ENCODE measurements at places on chromosomes 7 and 10.

GRCh38 chr7:6516387-6516983 is 34.8 kb downstream of the GRID2IP start:
- peak; percentile 80 for DNase-seq

DNA sequence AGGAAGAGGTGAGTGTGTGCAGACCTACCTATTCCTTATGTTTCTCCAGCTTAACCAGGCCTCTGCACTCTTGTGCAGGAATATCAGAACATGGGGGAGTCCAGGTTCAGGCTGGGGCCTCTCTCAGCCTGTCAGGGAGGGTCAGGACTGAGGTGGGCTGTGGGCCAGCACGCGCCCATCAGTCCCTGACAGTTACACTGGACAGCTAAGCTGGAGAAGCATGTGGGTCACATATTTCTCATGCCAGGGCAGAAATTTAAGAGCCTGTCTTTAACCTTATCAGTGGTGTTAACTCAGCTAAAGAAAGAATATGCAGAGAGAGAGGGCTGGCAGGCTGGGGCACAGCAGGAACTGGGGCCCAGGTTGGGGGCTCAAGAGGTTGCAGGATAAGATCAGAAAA is 8.7 kb upstream of the POLD2 start:
- DNase-seq, result no peak

- no peak for DNase-seq
Measured at GRCh38 chr7:158482480-158482879, 105.1 kb downstream of the PTPRN2 start.

DNA sequence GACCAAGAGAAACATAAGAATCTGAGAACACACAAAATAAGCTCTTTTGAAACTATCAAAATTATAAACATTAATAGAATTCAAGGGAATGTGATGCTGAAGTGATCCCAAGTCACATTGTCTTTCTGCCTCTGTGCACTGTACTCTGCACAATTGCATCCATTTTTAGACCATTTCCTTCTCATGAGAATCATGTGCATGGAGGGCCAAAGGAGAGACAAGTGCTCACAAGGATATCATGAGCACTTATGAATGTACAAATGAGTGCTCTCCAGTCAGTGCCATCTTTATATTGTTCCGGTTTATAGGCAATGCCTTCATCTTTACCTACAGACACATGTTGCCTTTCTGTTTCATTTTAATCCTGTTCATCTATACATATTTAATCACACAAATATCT is 36.9 kb downstream of the MET start:
- DNase-seq, result no peak

DNA sequence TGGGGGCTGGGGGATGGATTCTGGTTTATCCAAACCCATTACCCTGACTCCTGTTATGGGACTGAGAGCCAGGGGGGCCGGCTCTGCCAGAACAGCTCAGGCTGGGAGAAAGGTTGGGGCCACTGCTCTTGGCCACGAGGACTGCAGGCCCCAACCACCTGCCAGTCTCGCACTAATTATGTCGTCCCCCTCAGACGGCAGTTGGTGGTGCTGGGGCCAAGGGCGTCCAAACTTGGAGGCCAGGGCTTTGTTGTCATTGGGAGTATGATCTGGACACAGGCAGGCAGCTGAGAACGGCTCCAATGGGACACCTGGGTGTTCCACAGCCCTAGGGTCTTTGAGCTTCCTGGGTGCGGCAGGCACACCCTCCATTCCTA is 34.7 kb downstream of the DRGX start:
- DNase-seq, result no peak

DNA sequence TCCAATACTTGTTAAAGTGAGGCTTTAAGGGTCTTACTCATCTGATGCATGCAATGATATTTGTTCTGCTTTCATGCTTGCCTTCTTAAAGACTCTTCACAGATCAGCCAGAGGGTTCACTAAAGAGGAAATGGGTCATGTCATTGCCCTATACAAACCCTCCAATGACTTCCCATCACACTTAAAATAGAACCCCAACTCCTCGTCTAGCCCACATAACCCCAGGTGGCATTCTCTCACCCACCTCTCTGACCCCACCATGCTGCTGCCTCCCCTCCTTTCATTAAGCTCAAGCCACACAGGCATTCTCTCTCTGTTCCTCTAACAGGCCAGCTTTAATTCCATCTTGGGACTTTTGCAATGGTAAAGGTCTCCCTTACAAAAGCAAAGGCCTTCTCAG is 253.6 kb downstream of the GRID1 start:
- DNase-seq, result no peak

- DNase-seq, result peak; percentile 82
Measured at GRCh38 chr7:142782922-142783900, 12.4 kb downstream of the PRSS2 start.

GRCh38 chr7:6385110-6385781 is 62.5 kb downstream of the DAGLB start:
- no peak for DNase-seq

DNA sequence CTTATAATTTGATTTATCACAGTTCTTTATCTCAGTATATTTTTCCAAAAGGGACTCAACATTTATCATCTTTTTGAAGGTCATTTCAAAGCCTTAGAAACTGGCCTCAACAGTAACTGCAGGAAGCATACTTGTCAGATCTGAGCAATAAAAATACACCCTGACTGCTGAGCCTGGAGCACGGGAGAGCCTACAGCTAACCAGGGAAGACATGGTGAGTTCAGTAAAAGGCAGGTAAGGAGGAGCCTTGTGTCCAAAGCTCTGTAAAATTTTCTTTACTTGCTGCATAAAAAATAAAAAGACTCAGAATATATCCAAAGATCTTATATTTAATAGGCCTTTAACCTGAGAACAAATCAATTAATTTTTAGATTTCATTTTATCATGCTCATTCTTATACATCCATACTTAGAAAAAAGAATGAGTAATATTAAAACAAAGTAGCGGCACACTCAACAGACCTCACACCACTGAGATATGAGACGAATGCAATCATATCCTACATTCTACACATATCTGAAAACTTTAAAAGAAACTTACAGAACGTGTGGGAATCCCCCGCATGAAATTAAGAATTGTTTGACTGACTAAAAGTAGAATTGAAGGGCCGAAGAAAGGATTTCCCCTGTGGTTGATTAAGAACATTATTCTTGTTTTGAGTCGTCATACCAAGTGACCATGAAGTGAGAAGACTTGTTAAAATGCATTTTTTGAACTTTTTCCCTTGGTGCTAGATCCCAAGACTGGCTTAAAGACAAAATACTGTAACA is 296.4 kb upstream of the MKLN1 start:
- DNase-seq, result no peak

GRCh38 chr7:2971914-2972834 is 71.5 kb downstream of the CARD11 start:
- DNase-seq, result no peak

- DNase-seq, result no peak
Measured at GRCh38 chr10:126702181-126702580, 31.7 kb upstream of the C10orf90 start.

DNA sequence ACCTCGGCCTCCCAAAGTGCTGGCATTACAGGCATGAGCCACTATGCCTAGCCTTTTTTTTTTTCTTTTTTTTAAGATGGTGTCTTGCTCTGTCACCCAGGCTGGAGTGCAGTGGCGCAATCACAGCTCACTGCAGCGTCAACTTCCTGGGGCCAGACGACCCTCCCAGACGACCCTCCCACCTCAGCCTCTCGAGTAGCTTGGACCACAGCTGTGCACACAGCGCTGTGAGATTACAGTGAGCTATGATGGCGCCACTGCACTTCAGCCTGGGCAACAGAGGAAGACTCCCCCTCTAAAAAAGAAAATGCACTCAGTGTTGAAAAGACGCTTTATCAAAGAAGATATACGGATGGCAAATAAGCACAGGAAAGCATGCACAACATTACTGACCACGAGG is 16.5 kb upstream of the WIPI2 start:
- DNase-seq, result no peak

DNA sequence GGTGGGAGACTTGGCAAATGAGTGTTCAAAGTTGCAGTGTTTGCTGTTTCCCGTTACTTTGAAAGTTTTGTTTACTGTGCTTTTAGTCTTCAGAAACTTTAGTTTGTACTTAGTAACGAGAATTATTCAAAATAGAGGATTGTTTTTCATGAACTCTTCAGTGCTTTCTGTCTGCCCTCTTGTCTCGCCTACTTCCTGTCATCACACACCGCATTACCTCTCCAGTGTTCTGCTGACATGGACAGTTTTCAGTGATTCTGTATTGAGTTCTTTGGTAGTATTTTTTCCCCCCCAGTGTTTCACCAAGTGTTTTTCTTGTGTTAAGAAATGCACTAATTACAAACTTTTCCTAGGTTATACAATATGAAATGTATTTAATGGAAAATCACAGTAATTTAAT is 207.0 kb downstream of the MLLT10 start:
- no peak for DNase-seq

DNA sequence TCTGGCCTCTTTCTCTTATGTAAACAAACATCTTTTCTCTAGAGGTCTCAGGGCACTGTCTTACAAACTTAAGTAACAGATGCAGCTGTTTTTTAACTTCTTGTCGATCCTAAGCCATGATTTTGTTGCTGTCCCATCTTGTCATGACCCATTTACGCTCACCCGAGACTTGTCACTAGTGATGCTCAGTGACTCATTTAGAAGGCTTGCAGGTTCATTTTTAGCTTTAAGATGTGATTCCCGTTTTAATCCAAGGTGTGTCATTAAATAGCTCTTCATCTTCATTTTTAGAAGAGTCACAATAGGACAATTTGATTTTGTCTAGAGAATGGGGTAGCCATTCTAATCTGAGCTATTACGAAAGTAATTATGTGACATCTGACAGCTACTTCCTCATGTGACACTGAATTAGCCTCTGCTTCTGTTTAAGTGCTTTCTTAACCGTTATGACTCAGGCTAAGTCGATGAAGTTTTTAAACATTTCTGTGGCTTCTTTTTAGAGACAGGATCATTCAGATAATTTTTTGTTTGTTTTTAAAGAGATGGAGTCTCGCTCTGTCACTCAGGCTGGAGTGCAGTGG is 42.7 kb downstream of the SPDYE5 start:
- DNase-seq, result no peak

GRCh38 chr7:25562673-25563182 is 334.4 kb upstream of the NPVF start:
- no peak for DNase-seq

- DNase-seq, result no peak
Measured at GRCh38 chr10:58087896-58088295, 179.8 kb downstream of the IPMK start.

GRCh38 chr7:28539289-28539981 is 127.1 kb downstream of the CREB5 start:
- no peak for DNase-seq

All from neural crest cell (in vitro differentiated cells).